ENCODE measurements at places on chromosomes 1 and 21.

DNA sequence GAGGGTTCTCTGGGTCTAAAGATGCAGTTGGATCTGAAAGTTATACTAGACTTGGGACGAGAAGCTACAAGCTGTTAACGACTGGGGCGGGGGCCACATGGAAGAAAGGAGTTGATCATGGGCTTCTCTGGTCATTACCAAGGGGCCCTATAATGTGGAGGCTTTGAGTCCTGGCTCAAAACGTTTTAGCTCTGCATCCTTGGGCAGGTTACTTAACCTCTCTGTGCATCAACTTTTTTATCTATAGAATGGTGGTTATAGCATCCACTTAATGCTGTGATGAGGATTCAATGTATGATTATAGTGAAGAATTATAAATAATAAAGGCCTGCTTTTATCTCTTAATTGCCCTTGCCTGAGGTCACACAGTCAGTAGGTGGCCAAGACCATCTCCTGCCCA is 53.1 kb downstream of the UBIAD1 start:
- DNase-seq, result no peak

DNA sequence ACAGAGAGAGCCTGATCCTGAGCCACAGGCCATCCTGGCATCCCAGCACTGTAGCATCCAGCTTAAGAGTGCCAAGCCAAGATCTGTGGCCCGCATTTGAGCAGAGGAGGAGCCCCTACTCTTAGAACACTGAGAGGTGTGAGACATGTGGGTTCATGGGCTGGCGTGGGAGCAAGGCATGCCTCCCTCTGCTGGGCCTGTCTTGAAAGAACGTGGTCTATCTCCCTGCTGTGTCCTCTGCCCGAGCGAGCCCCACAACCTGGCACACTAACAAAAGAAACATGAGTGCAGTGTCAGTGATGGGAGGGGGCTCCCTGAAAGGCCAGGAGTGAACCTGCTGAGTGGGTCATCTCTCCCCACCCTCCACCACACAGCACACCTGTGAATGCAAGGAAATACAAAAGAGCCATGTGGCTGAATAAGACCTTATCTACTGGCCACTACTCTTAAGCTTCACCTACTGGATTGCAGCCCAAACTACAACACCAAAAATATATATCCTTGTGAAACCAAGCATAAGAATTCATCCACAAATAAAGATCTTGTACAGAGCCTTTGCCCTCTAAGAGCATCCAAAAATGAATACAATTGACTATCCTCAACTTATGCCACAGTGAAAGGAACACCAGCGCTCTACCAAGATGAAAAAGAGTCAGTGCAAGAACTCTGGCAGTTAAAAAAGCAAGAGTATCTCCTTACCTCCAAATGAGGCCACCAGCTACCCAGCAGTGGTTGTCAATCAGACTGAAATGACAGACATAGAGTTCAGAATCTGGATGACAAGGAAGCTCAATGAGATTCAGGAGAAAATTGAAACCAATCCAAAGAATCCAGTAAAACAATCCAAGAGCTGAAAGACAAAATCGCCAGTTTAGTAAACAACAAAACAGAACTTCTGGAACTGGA is 259.4 kb upstream of the DAB1 start:
- DNase-seq, result no peak

DNA sequence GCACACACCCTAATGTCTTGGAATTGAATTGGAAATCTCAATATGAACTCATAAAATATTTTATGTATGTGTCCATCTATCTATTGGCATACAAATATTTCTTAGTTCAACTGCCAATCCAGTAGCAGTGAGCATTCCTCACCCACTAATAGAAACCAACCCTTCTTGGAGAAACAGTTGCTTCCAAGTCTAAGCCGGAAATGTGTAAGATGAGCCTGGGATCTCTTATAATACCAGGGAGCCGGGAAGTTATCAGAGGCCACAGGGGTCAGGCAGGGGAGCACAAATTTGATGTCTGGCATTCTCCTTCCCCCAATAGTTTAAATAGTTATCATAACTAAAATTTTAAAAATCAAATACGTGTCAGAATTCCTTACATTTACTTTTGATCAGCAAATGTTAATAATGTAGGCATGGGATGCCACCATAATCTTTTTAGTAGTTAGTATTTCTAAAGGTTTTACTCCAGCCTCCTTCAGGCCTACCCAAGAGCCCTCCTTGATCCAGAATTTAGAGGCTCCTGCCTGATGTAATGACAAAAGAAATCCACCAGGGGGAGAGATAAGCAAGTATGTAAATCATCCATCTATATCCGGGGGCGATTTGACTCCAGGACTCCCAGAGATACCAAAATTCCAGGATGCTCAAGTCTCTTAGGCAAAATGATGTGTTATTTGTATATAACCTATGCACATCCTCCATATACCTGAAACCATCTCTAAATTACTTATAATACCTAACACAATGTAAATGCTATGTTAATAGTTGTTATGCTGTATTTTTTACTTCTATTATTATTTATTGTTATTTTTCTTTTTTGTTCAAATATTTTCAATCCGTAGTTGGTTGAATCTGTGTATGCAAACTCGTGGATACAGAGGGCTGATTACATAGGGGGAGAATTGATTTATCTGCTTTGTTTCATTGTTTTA is 218.7 kb upstream of the COA6 start:
- DNase-seq, result no peak

DNA sequence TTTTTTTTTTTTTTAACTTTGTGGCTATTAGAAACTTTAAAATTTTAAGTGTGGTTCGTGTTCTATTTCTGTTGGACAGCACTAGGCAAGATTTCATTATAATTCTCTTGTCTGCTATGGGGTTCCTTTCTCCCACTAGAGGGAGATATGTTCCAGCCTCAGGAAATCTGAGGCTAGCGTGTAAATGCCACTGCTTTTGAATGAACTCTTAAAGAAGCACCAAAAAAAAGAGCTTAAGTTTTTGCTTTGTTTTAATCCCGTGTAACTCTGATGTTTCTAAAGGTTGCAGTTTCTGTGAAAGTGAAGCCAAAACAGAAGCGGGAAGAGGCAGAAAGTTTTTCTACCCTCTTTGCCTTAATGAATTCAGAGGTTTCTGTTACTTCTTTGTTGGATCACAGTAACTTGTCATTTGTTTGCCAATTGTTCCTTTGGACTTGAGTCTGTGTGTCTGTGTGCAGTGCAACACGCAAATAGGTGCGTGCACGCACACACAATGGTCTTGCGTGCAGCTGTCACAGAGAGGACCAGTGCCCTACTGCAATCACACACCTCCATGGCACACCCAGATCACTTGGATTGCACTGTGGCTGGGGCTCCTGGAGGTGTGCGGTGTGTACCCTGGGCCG is 32.3 kb downstream of the HHAT start:
- DNase-seq, result no peak

DNA sequence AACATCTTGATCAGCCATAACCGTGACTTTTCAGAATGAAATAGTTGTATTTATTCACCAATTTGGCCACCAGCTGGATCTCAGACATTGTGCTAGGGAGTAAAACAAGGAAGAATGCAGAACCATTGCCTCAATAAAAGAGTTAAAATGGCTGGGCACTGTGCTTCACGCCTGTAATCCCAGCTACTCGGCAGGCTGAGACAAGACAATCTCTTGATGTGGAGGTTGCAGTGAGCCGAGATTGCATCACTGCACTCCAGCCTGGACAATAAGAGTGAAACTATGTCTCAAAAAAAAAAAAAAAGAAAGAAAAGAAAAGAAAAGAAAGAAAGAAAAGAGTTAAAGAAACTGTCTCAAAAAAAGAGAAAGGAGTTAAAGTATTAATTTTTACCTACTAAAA is 199.5 kb downstream of the TPR start:
- DNase-seq, result no peak

DNA sequence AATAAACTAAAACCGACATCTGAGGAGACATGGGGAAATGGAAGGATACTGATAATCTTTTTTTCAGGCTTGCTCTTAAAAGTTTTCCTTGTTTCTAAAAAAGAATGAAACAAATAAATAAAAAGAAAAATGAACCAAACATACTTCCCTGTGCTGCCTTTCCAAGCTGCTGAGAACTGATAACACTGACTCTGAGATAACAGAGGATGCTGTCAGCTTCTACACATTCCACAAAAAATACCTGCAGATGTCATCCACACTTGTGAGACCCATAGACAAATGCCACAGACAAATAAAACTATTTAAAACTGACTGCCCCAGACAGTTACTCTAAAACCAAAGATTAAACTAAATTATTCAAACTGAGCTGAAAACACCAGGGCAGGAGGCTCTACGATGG is 12.0 kb upstream of the OR6K3 start:
- DNase-seq, result no peak

DNA sequence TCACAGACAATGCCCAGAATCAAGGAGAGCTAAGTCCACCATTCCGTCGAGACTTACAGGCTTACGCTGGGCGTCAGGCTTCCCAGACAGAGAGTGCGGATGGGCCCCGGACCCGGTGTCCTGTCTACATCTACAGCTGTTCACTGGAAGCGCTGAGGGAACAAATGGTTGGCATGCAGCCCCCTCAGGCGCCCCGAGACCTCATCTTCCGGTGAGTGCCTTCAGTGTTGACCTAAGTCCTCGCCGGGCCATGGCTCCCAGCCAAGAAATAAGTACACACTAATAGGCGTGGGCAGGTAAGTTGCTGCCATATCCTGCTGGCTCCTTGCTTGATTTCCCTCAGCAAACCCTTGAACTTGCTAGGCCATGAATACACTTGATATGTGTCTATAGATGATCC is 26.2 kb downstream of the HYI start:
- no peak for DNase-seq

DNA sequence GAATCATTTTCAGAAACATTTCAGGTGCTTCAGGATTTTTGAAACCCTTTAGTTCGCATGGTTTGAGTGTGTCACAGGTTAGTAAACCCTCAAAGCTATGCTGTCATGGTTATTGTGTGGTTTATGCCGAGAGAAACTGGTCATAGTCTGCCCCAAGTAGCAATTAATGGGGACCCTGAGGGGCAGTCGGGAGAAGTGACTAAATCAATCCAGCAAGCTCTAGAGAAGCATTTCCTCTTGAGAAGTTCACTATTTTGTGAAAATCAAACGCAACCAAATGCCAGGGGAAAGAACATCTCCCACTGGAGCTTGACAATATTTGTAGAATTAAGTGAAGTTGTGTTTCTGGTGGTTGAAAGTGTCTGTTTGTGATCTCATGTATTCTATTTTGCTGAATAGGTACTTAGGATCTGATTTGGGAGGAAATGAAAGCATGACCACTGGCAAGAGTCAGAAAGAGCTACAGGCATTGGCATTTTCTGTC is 63.0 kb upstream of the BACH1 start:
- no peak for DNase-seq

DNA sequence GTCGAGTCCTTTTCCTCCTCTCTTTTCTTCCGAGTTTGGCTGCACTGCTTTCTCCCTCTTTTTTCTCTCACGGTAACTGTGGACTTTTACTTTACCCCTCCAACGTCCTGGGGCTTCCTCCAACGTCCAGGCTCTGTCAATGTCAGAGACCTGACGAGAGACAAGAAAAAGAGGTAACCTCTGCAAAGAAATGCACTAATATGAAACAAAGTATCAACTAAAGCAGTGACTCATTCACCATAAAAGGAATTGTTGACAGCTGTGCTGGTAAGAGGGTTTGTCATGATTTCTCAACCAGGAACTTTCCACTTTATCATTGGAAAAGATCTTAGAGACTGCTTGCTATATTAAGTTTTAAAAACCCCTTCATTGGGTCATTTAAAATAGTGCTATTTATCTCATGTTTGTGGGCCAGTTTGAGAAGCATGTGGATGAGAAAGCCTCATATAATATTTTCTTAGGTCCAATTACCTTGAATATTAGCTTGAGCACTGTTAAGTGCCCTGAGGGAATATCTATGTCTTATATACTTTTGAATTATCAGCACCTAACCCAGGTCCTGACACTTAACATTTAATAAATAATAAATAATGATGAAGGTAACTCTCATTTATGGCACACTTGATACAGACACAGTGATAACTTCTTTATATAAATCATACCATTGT is at the start of gene GBP2:
GBP2 (minus strand) TSS at position 202 of the 668 bp plus-strand sequence. CDS start 4,148 bp downstream, outside the sequence.
- DNase-seq, result peak; percentile 43

DNA sequence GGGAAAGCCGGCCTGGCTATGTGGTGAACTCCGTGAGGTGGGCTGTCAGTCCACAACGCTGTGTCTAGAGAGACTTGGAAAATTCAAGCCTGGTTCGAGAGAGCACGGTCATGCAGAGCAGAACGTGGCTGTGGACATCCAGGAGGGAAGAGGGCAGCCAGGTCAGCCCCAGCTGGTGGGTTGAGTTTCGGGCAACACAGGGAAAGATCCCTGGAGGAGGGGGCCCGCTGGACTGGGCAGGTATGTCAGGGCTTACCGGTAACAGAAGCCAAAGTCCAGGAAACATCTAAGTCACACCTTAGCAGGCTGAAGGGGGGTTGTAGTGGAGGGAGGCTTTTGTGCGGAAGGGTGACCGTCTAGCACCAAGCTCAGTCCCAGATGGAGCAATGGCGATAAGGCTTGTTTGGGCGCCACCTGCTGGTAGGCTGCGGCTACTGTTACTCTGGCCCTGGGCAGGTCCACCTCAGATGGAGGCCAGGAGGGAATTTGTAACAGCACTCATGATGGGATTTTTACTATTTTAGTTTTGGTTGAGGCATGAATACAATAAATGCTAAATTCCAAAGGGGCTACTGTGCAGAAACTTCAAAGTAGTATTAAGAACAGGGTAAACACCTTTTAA is 143.3 kb upstream of the ZNF644 start:
- peak; percentile 90 for DNase-seq

GRCh38 chr1:200336101-200336845 is 73.6 kb downstream of the ZNF281 start:
- no peak for DNase-seq

- DNase-seq, result no peak
Measured at GRCh38 chr1:35622510-35623178, 18.7 kb downstream of the PSMB2 start.

GRCh38 chr1:63592536-63593302 is 492 bp upstream of the PGM1 start:
- DNase-seq, result no peak

DNA sequence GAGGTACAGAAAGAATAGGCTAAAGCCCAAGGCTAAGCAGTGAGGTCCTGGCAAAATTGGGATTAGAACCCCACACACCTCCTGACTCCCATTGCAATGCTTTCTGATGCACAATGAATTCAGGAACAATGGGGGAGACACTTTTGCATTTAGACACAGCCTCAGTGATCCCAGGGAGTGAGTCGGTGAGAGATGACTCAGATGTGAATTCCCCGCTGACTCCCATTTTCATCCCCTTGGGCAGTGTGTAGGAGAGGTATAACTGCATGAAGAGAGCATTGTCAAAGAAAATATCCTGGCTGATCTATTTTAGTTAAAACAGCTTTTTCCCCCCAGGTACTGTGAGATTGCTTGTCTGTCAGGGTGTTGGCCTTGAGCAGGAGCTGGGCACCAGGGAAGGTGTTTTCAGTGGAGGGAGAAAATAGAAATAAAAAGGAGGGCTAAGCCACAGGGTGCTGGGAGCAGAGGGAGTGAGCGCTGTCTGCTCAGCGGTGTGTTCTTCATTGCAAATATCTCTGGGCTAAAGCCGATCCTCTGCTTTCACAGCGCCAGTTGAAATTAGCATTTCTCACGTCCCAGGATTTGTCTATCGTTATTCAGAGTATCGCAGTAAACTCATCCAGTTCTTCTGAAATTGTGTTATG is 247.7 kb upstream of the PTBP2 start:
- DNase-seq, result no peak
